ENCODE measurements at places on chromosomes 2 and 18.

- DNase-seq = no peak
These were observed 5.7 kb downstream of the SPOPL start for GRCh38 chr2:138507267-138507666.

DNA sequence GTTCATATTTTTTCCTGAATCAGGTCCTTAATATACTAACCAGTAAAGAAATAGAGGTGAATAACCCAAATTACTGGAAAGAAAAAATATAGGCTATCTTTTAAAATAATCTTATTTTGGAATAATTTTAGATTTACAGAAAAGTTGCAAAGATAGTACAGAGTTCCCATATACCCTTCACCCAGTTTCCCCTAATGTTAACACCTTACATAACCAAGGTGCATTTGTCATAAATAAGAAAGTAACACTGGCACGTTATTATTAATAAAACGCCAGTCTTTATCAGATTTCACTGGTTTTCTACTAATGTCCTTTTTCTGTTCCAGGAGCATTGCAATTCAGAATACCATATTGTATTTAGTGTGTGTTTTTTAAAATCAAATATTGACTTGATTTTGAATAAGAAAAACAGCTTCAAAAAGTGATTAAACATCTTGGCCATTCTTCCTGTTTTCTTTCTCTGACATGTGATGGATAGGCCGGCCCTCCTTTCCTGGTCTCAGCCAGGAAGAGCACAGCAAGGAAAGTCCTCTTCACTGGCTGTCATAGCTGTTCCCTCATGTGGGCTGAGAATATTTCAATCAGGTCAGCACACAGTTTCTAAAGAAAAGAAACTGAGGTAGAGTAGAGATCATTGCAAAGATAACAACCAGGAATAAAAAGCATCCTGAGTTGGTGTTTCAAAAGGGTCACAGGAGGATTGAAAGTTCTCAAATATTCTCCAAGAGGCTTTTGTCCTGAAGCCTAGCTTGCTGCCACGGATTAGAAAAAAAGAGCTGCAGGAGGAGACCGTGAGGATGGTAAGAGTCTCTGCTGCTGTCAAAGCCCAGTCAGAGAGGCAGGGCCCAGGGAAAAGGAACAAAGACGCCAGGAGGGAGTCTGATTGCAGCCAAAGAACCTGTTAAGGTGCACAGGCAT lies 79.3 kb upstream of the ARL5A start:
- no peak for DNase-seq

GRCh38 chr2:74357627-74358026 lies 14.4 kb upstream of the SLC4A5 start:
- DNase-seq = no peak

DNA sequence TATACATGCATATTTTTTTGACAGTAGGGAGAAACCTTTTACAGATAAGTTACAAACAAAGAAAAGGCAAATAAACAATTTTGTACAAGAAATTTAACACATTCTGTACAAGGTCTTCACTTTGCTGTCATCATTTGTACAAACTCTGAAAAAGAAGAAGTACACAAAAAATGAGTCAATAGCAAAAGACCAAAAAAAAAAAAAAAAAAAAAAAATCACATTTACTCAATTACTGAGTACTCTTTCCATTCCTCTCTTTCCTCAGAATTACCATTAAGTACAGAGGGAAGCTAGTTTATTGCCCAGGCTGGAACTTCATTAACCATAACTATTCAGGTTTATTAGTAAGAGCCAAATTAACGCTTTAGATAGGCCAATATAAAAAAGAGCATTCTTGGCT lies 5.6 kb upstream of the STPG4 start:
- DNase-seq = no peak

DNA sequence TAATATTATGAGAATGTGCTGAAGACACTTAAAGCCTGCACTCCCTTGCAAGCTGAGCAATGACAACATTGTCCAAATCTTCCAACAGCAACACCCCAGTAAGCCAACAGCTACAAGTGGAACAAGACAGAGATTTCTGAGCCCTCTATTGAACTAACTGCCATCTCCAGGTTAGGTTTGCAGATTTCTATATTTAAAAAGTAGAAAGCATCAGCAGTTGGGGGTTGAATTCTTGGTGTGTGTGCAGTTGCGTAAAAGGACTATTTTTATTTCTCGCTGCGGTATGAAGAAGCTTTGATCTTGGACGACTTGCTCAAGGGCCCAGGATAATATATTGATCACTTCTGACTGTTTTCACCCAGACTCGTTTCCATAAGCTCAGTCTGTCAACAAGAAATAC lies 106.2 kb upstream of the ZFP36L2 start:
- no peak for DNase-seq

DNA sequence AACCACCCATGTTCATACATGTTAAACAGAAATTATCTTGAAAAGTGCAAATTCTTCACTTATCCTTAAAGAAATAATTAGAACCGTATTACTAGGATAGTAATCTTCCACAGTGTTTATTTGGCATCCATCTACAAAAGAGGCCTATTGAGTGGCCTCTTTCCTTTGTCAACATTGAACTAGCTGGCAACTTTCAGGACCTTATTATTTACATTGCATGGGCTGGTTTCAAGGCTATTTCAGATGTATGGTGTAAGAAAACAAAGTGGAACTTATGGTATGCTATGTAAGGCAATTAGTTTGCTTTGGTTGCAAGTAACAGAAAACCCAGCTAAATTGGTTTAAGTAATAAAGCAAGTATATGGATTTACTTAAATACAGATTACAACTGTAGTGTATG lies 324.6 kb downstream of the RBM43 start:
- no peak for DNase-seq

DNA sequence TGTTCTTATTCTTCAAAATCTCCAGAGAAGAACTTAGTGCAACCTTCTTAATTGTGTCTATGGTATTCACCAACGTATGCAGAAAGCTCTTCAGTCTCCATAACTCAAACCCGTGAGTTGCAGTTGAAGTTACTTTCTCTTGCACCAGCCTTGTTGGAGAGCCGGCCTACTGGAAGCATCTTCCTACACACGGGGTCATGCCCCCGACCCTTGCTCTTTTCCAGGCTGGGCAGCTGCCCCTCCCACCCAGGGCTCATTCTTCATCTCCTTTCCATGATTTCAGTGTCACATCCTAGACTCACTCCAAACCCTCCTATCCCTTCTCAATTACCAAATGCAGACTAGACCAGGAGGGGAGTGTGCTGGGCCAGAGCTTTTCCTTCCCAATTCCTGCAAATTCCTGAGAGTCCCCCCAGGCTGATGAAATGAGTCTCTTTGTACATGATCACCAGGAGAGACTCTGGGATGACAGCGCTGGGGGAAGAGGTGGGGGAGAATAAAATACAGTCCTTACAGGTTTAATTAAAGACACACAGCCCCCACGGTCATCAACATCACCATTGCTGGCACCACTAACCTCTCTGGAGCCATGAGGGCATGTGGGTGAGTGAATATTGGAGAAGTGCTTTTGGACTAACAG lies 75.3 kb downstream of the COLEC12 start:
- DNase-seq = no peak
